Mononuclear cell (primary cell): ENCODE measurements at places on chromosomes 16 and 17. TPM values are rescaled to one million over a fixed set of nuclear protein-coding genes. Genes with fewer than 3 reads are reported as not detected.

MAF gene
- 9.1 TPM for total RNA-seq

CPNE7 gene
- total RNA-seq = 0.52 TPM

IGSF6 gene
- total RNA-seq = 13.9 TPM

MFSD6L gene
- total RNA-seq = 0.10 TPM

TP53TG3F gene
- total RNA-seq = not detected

PNPO gene
- 6.6 TPM for total RNA-seq

ITGA2B gene
- total RNA-seq = 54.5 TPM

MMP2 gene
- 0.10 TPM for total RNA-seq

AIPL1 gene
- total RNA-seq = under 0.01 TPM

SPATA33 gene
- total RNA-seq = 1.3 TPM

GOSR2 gene
- total RNA-seq = 27.5 TPM

TANC2 gene
- 19.3 TPM for total RNA-seq

RDM1 gene
- not detected for total RNA-seq

TBC1D3E gene
- total RNA-seq = not detected

ABCA9 gene
- total RNA-seq = 0.42 TPM

NFE2L1 gene
- total RNA-seq = 17.0 TPM

IGFBP4 gene
- 0.94 TPM for total RNA-seq

GLIS2 gene
- under 0.01 TPM for total RNA-seq

SDK2 gene
- total RNA-seq = 2.0 TPM

CFAP52 gene
- not detected for total RNA-seq

ZP2 gene
- total RNA-seq = not detected

LGALS9B gene
- 0.52 TPM for total RNA-seq

NGFR gene
- 0.21 TPM for total RNA-seq

CD300C gene
- 10.9 TPM for total RNA-seq

SOX15 gene
- 0.52 TPM for total RNA-seq

RNF166 gene
- 130 TPM for total RNA-seq
